ENCODE measurements at places on chromosomes 12 and 14. TPM values are rescaled to one million over a fixed set of nuclear protein-coding genes. Genes with fewer than 3 reads are reported as not detected.

- DNase-seq: no peak
These were observed 328.3 kb downstream of the APAF1 start for GRCh38 chr12:98973395-98973794.

GRCh38 chr12:91180582-91181395 lies 1.8 kb downstream of the DCN start:
- DNase-seq: no peak

DNA sequence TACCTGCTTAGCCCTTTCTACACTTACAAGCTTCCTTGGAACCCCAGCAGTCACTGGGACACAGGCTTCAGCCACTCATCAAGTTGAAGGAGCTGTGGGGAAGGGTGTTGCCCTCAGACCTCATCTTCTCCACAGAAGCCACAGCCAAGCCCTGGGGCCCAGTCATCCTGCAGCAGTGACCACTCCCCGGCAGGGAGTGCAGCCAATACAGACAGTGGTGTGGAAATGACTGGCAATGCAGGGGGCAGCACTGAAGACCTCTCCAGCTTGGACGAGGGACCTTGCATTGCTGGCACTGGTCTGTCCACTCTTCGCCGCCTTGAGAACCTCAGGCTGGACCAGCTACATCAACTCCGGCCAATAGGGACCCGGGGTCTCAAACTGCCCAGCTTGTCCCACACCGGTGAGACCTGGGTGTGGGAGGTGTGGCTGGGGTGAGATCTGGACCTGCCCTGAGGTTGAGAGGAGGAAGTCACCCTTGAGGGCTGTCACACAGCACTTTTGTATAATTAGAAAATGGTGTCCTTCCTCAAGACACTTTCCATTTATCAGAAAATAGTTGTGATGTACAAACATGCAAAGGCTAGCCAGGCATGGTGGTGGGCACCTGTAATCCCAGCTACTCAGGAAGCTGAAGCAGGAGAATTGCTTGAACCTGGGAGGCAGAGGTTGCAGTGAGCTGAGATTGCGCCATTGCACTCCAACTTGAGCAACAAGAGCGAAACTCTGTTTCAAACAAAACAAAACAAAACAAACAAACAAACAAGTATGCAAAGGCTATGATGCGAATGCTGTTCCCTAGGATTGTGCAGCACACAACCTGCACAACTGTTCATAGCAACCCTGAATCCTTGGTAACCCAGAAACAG lies 9.9 kb downstream of the GLI1 start:
- DNase-seq: no peak

DNA sequence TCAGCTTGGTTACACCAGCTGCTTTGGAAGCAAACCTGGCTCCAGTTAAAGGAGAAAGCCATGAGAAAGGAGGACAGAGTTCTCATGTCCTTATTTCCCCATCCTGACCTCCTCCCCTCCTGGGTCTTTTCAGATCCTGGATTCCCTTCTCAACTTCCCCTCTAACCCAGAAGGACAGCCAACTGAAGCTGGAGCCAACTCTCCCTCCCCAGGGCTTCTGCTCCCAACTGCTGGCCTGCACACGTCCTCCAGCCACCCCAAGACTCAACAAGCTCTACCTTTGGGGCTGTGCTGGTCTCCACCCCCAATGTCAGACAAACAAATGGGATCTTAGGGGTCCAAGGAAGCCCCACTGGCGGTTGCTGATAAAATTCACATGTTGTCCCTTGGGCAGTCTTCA lies 651.1 kb upstream of the TBX3 start:
- no peak for DNase-seq

DNA sequence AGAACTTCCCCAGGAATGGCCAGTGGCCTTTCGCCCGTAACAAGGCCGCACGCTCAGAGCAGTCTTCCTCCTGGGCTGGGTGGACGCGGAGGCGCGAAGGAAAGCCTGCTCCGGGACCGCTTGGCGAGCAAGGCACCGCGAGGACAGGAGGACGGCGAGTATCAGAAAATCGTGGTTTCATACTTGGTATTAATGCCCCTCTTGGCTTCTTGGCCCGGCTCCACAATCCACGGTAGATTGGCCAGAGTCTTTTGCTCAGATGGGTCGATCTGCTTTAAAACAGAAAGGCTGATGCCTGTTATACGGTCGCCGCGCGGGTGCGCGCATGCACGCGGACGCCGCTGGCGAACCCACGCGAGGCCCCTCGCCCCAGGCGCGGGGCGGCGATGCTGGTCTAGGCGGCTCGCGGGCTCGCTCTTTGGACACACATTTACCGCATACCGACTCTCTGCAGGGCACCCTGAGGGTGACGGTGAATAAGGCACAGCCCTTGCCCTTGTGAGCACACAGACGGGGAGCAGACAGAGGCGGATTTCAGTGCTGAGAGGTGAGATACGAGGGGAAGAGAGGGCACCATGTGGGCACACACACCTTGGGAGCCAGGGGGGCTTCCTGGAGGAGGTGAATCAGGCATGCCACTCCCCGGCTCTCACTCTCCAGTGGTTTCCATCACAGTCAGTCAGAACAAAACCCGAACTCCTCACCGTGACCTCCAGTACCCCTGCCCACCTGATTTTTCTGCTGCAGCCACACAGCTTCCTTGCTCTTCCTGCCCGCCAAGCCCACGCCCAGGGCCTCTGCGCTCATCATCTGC lies 100.7 kb downstream of the APAF1 start:
- DNase-seq: no peak

DNA sequence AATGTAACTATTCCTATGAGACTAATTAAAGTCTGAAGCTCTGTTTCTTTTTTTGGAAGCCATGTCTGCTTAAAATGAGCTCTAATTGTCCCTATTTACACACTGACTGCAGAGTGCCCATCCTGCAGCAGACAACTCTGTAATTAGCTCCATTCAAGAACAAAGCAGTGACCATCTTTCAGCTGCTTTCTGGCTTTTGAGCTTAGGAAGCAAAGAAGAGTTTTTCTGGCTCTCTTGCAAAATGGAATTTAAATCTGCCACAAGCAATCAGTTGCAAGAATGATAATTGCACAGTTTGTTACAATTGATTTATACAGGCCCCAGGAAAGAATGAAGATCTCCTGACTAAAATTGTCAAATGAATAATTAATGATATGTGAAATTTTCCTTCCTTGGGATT lies 83.4 kb downstream of the GAS2L3 start:
- no peak for DNase-seq

NUDT4 gene
- 70.1 TPM for total RNA-seq

PRIMA1 gene
- 3.2 TPM for total RNA-seq

AQP2 gene
- not detected for total RNA-seq

COX8C gene
- total RNA-seq: not detected

All from HepG2 (cell line).